ENCODE measurements at places on chromosomes 12 and 14. TPM values are rescaled to one million over a fixed set of nuclear protein-coding genes. Genes with fewer than 3 reads are reported as not detected.

The CDCA3 gene
- 99.7 TPM for total RNA-seq

The NKX2-1 gene
- not detected for total RNA-seq

GRCh38 chr14:99679111-99679510 is 5.0 kb upstream of the CYP46A1 start:
- no peak for DNase-seq

DNA sequence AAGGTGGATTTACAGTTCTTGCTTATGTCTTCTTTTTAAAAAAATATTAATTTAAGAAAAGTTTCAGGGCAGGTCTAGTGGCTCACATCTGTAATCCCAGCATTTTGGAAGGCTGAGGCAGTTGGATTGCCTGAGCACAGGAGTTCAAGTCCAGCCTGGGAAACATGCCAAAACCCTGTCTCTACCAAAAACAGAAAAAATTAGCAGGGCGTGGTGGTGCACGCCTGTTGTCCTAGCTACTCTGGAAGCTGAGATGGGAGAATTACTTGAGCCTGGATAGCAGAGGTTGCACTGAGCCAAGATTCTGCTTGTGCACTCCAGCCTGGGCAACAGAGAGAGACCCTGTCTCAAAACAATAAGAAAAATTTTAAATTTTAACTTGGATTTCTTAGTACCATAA is 5.4 kb upstream of the TAS2R46 start:
- DNase-seq, result no peak

DNA sequence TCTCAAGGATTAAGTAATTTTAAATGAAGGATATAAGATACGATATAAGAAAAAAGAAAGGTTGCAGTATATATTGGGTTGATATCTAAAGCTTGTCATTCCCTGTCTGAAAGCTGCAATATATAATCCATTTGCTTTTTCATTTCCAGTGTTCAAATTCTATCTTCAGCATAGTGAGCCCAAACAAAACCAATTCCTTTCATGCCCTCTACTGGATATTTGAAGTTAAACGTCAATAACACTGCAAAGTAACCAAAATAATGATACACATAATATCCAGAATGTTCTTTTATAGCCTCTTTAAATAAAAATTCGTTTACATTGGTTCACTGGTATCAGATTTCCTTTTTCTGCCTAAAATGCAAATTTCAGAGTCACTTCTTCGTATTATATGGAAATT is 64.5 kb upstream of the DAAM1 start:
- DNase-seq, result no peak

The CPNE8 gene
- total RNA-seq, result 3.0 TPM

DNA sequence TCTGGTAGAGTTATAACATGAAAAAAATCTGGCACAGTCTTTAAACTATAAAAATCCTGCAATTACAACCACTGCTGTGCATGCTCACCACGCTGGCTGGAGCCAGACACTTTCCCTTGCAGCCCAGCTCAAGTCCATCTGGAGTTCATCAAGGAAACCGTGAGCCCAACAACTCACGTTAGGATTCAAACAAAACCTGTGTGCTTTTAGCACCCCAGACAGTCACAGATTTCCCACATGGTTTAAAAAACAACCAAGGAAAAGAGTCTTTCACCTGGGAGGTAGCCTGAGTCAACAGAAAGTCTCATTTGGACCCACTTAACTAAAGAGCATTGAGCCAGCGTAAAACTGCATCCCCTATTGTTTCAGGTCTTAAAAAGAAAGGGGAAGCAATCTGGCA is 4.7 kb downstream of the LRIG3 start:
- DNase-seq, result no peak
